Activated T-cell treated with anti-CD3 and anti-CD28 coated beads, Interleukin-2, amount 50 U/mL, for 72 hours (primary cell): ENCODE measurements at places on chromosomes 16 and 17. TPM values are rescaled to one million over a fixed set of nuclear protein-coding genes. Genes with fewer than 3 reads are reported as not detected.

DNA sequence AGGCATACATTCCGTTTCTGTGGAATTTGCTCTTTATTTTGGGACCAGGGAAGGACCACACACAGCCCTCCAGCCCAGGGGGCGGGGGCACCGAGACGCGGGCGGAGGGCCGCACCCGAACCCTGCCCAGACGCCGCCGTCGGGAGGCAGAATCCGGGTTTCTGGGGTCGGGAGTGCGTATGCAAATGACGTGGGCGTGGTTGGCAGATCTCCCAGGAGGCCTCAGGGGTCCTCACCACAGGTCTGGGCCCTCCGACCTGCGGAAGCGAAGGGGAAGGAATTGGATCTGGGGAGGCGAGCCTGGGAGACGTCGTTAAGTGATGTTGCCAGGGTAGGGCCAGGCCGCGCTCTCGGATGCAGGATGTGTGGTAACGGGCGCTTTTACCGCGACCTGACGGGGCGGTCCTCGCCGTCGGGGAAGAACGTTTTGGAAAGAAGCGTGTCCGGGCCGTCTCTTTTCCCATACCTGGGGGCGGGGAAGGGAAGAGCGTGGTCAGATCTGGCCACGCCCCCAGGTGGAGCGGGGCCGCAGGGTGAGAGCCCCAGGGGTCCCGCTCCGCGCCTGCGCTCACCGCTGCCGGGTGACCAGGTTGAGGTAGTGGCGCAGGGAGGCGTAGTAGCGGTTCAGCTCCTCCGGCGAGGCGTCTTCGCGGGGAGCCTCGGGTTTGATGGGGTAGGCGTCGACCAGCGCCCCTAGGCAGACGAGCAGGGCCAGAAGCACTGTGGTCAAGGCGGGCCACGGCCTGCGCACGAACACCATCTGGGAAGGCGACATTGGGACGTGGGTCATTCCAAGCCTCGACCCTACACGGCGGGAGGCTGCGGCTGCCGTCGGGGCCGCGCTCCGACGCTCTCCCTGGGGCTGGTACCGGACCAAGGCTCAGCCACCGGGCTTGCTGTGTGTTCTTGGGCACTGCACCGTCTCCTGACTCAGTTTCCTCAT is 745 bp downstream of the PYY start:
- no peak for DNase-seq

DNA sequence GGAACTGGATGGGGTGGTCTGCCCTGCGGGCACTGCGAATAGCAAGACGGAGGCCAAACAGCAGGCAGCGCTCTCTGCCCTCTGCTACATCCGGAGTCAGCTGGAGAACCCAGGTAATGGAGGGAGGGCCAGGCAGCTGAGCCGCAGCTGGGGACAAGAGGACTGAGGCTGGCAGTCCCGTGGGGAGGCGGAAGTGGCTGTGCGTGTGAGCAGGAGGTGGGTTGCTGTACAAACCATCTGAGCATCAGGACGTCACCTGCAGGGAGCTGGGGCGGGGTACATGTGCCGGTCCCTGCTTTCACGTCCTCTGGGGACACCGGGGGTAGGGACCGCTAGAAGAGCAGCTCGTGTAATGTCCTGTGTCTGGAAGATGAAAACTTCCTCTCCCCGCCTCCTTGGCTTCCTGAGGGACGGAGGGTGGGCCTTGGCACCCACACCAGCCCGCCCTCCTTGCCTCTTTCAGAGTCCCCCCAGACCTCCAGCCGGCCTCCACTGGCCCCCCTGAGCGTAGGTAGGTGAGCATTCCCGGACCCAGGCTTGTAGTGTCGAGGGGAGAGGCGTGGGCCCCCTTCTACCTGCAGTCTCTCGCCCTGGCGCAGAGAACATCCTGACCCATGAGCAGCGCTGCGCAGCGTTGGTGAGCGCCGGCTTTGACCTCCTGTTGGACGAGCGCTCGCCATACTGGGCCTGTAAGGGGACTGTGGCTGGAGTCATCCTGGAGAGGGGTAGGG is 3.7 kb downstream of the ADAD2 start:
- DNase-seq: peak; percentile 52

- no peak for DNase-seq
Observed at GRCh38 chr17:49005140-49005539, 8.0 kb downstream of the IGF2BP1 start.

DNA sequence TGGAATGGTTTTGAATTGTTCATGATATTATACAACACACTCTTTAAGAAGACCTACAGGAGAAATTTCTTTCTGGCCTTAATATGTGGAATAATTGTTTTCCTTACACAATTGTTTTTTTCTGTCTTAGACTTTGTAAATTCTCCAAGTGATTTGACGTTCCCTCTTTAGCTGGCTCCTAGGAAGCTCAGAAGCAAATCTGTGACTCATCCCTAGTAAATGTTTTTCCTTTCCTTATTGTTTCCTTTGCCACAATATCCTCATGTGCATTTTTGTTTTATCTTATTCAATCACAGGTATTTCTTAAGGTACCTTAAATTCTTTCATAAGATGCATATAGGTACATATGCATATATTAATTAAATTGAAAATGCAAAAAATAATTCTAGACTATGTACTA is 13.5 kb downstream of the KIAA0753 start:
- DNase-seq: no peak

- no peak for DNase-seq
Observed at GRCh38 chr16:89466920-89467319, 23.4 kb downstream of the ANKRD11 start.

DNA sequence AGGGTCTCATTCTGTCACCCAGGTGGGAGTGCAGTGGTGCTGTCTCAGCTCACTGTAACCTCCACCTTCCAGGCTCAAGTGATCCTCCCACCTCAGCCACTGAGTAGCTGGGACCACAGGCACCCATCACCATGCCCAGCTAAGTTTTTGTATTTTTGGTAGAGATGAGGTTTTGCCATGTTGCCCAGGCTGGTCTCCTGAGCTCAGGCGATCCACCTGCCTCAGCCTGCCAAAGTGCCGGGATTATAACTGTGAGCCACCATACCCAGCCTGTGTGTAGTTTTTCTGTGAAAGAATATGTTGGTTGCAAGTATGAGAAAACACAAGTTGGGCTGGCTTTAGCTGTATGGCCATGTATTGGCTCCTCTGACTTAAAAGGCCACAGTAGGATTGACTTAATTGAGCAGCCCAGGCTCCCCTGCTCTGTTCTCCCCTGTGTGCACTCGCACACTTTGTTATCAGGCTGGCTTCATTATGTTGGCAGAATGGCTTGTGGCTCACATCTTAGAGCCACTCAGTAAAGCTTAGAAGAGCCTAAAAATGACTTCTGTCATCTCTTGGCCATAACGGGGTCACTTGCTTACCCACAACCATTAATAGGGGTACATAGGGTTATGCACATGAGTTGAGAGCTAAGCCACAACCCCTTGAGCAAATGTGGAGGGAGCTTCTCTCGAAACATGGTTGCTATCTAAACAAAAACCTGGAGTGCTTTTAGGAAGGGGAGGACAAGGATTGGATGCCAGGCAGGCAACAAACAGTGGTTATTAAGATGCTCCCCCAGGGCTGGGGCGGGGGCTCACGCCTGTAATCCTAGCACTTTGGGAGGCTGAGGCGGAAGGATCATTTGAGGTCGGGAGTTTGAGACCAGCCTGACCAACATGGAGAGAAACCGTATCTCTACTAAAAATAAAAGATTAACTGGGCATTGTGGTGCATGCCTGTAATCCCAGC is 6.1 kb downstream of the HAPSTR1 start:
- DNase-seq: no peak

GRCh38 chr16:54062361-54063278 is 224.0 kb downstream of the IRX3 start:
- no peak for DNase-seq

- DNase-seq: no peak
Observed at GRCh38 chr16:79170555-79171246, 429.8 kb downstream of the MAF start.

DNA sequence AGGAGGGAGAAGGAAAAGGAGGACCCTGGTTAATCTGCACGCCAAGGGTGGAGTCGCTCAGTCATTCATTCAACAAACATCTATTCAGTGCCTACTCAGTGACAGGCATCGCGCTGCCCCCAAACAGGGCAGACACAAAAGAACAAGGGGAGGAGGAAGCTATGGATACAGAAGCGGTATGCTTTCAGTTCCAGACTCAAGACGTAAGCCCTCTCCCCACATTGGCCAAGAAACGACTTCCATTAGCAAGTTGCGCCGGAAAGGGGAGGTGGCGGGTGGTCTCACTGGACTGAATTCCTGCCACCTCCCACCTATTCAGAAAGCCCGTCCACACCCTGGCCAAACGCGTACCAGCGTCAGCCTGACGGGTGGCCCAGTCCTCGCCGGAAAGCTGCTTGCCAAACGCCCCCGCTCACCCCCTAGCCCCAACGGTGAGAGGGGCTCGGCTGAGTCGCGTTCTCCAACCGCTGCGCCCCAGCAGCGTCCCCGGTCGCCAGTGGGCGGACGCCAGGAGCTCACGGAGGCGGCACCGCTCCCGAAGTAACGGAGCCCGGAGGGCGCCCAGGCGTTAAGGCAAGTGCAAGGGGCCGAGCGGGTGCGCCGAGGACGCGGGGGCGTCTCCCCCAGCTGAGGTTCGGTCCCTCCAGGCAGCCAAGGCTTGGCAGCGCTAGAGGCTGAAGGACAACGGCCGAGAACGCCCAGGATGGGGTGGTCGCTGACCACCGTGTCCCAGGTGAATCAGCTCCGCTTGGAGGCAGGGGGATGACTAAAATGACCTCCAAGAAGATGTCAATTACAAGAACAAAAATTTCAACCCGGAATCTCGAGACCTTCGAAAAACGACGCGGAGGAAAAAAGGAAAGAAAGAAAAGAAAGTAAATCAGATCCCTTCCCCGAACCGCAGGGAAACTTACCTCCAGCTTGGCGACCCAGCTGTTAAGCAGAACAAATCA is 470.7 kb downstream of the SOX9 start:
- DNase-seq: peak; percentile 18

DNA sequence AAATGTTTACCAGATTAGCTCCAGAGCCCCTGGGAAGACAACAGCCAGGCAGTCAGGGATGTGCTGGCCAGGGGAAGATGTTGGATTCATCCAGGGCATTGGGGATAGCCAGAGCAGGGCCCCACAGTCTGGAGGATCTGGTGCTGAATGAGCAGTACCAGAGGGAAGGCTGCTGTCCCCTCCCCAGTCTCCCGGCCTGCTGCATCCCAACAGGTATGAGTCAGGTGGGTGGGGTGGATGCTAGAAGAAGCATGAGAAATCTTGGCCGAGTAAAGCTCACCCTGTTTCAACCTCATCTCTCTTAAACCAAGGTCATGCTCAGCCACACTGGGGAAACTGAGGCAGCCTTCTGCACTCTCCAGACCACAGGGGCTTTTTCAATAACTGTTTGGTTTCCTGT is 71.9 kb upstream of the SEC14L1 start:
- DNase-seq: no peak

DNA sequence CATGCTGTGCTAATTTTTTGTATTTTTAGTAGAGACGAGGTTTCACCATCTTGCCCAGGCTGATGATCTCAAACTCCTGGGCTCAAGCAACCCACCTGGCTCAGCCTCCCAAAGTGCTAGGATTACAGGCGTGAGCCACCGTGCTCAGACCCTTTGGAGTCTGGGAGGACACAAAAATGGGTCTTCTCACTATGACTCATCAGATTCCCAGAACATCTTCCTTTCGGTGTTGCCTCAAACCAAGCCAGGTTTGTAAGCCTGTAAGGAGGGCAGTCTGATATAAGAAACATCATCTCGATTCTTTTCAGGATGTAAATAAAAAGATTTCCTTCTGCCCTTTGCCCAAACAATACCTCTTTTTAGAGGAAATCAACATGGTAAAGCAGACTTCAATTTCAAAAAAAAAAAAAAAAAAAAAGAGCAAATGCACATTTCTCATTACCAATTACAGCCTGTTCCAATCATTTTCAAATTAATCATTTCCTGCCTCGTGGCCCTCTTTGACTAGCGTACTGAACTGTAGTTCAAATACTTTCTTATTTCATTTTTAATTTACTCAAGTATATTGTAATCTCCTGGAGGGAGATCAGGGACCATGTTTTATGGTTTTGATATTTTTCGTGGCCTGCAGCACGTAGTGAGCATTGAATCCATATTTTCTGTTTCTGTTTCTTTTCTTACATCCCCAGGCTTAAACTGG is 409.6 kb downstream of the GRIN2A start:
- no peak for DNase-seq

DNA sequence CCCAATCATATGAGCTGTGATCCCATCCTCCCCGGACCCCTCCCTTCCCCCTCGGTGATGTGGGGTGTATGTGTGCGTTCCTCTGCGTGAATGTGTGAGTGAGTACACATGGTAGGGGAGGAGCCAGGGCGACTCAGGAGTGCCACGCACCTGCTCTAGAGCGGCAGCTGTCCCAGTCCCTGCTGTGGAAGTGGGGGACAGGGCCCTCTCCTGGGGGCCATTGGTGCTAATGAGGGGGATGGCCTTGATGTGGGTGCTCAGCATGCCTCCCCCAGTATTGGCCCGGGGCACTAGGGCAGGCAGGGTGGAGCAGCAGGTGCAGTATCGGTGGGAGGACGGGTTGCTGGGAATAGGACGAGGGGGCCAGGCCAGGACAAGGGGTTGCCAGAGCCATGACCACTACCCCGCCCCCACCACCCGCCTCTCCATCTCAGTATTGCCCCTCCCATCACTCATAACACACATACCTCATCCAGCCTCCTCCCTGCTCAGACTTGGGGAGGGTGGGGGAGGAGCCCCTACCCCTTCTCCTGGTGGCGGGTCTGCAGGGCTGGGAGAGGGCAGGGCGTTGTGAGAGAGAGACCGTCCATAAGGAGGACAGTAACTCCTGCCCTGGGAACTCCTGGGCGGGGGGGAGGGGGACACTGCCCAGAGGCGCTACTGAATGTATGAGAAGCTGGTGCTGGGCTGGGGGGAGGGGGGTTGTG is 8.5 kb downstream of the NR1D1 start:
- no peak for DNase-seq

DNA sequence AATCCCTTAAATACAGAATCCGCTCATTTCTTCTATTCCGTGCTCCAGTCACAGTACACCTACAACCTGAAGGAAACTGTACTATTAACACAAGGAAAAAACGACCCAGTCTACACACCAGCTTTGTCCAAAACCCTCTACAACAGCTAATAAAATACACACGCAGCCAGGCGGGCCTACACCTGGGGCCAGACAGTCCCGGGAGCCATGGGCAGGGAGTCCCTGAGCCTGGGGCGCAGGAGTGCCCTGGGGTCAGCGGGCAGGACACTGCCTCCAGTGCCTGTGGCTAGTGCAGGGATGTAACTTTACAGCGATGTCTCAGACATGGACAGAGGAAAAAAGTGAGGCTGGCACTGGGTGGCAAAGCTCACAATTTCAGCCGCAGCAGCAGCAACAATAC is 28.5 kb downstream of the GNPTG start:
- no peak for DNase-seq

- DNase-seq: no peak
Observed at GRCh38 chr17:43877031-43877430, 30.1 kb downstream of the CD300LG start.

GRCh38 chr16:79484237-79484636 is 116.3 kb downstream of the MAF start:
- DNase-seq: no peak

- no peak for DNase-seq
Observed at GRCh38 chr17:66056148-66056547, 135.8 kb downstream of the CEP112 start.

IGF2BP1 gene
- 0.50 TPM for total RNA-seq

VMP1 gene
- 236 TPM for total RNA-seq

PRSS33 gene
- total RNA-seq: not detected

TEKT1 gene
- total RNA-seq: not detected

KRT31 gene
- total RNA-seq: not detected

KRTAP2-1 gene
- not detected for total RNA-seq
